H1 (cell line): ENCODE measurements at places on chromosomes 1 and 21. TPM values are rescaled to one million over a fixed set of nuclear protein-coding genes. Genes with fewer than 3 reads are reported as not detected.

DNA sequence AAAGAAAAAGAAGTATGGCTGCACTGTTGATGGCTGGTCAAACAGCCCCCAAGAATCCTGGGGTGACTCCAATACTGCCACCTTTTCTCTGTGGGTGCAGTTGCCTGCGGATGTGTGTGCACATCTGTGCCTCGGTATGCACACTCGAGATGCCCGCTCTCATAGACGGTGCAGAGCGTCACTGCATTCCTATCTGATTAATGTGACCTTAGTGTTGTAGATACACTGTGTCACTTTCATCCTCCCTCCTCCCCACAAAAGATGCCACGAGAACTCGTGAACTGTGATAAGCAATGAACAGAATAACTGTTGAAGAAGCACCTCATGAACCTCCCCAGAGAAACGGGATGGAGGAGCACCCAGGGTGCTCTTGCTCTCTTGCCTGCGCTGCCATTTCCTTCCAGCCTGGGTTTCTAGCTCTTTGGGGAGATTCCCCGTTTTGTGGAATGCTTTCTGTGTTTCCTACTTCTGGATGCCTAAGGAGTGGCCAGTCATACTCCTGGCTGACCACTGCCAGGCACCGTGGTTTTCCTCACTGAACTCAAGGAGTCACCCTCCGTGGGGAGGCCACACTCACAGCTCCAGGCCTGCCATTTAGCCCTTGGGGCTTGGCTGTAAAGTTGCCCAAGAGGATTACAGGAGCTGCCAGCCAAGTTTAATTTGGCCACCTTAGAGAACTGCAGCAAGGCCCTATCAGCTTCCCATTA, 32.0 kb downstream of the NTPCR start:
- no peak overlapping the region for H3K4me3 ChIP-seq
- H3K27ac ChIP-seq: no peak overlapping the region
- no peaks in the 10 kb centered on the region for H3K27me3 ChIP-seq
- DNase-seq: no peak

- H3K27ac ChIP-seq: no peak overlapping the region
- peaks cover 6% of the 10 kb centered on the region for H3K4me1 ChIP-seq
- H3K36me3 ChIP-seq: no peaks in the 10 kb centered on the region
- H3K4me3 ChIP-seq: no peak overlapping the region
These were observed 4.2 kb downstream of the HIVEP3 start for GRCh38 chr1:41914516-41914915.

- no peaks in the 10 kb centered on the region for H3K36me3 ChIP-seq
These were observed 154.2 kb downstream of the EIF4G3 start for GRCh38 chr1:21022279-21023040.

GRCh38 chr21:33377221-33377920, 25.8 kb upstream of the IFNGR2 start:
- no peak for DNase-seq
- H3K4me1 ChIP-seq: peaks cover 4% of the 10 kb centered on the region
- no peaks in the 10 kb centered on the region for H3K36me3 ChIP-seq
- no peak overlapping the region for H3K4me3 ChIP-seq
- no peaks in the 10 kb centered on the region for H3K27me3 ChIP-seq
- no peak overlapping the region for H3K27ac ChIP-seq

GRCh38 chr1:71304125-71304524, 223.3 kb upstream of the ZRANB2 start:
- no peak overlapping the region for H3K27ac ChIP-seq
- DNase-seq: no peak
- H3K27me3 ChIP-seq: no peaks in the 10 kb centered on the region
- H3K4me1 ChIP-seq: no peaks in the 10 kb centered on the region; the same call in 1 of the 2 replicates
- no peaks in the 10 kb centered on the region for H3K36me3 ChIP-seq

DNA sequence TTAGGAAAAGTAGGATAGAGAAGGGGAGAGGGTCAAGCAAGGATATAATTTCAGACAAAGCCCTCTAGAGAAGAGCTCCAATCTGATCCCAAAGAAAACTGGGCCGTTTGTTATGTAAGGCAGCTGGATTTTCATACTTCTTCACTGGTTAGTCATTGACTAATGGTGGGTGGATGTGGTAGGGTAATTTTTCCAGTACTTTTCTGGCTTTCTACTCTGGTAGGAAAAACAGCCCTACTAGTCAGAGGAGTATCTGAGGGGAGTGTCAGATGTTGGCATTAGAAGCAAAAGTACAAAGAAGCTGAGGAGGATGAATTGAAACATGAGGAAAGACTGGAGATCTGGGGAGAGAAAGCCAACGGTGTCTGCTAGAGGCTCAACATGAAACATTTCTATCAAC, 145.3 kb downstream of the TNFSF18 start:
- H3K4me3 ChIP-seq: no peak overlapping the region
- H3K36me3 ChIP-seq: no peaks in the 10 kb centered on the region
- no peaks in the 10 kb centered on the region for H3K27me3 ChIP-seq
- no peak overlapping the region for H3K27ac ChIP-seq
- no peaks in the 10 kb centered on the region for H3K4me1 ChIP-seq
- no peak for DNase-seq

- H3K27me3 ChIP-seq: no peaks in the 10 kb centered on the region
- H3K27ac ChIP-seq: no peak overlapping the region
- no peak for DNase-seq
- H3K36me3 ChIP-seq: no peaks in the 10 kb centered on the region
- no peaks in the 10 kb centered on the region for H3K4me1 ChIP-seq
- no peak overlapping the region for H3K4me3 ChIP-seq
These were observed 327.1 kb downstream of the PCP4 start for GRCh38 chr21:40194185-40194980.

- no peaks in the 10 kb centered on the region for H3K36me3 ChIP-seq
- no peak for DNase-seq
- no peak overlapping the region for H3K4me3 ChIP-seq
- no peak overlapping the region for H3K27ac ChIP-seq
- no peaks in the 10 kb centered on the region for H3K4me1 ChIP-seq
- no peaks in the 10 kb centered on the region for H3K27me3 ChIP-seq
These were observed 427.0 kb upstream of the PBX1 start for GRCh38 chr1:164131949-164132348.

DNA sequence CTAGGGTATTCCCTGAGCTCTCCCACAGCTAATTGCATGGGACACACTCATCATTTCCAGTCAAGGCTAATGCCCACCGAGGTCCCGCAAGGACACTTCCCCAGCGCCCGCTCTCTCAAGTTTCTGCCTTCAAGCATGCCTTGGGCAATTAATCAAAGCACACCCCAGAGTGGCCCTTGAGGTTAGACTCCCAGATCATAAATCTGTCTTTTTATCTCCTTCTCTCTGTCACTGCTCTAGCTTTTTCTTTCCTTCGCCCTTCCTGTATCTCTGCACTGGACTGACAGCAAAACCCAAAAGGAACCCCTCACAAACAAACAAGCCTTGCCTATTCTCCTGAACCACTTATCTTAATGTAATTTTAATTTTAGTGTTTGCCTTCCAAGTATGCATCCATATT, 7.9 kb upstream of the EXOSC10 start:
- no peak overlapping the region for H3K4me3 ChIP-seq
- peaks cover 31% of the 10 kb centered on the region for H3K36me3 ChIP-seq
- H3K27me3 ChIP-seq: no peaks in the 10 kb centered on the region
- H3K4me1 ChIP-seq: no peaks in the 10 kb centered on the region

The GJB5 gene
- 0.71 and 0.86 TPM in 2 replicates for total RNA-seq

The SAMSN1 gene
- 2.4 and 3.0 TPM in 2 replicates for total RNA-seq

The CD1E gene
- total RNA-seq: not detected in 2 replicates

The CCDC17 gene
- total RNA-seq: 1.9 and 2.0 TPM in 2 replicates
